ENCODE measurements at places on chromosomes 5 and 9. TPM values are rescaled to one million over a fixed set of nuclear protein-coding genes. Genes with fewer than 3 reads are reported as not detected.

DNA sequence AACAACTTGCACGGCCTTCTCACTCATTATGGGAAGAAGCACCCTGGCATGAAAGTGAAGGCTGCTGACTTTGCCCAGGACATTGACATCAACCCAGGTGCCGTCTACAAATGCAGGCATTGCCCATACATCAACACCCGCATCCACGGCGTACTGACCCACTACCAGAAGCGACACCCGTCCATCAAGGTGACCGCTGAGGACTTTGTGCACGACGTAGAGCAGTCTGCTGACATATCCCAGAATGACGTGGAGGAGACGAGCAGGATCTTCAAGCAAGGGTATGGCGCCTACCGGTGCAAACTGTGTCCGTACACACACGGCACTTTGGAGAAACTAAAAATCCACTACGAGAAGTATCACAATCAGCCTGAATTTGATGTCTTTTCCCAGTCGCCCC lies 65.4 kb downstream of the ZNF462 start:
- no peaks in the 10 kb centered on the region for H3K27me3 ChIP-seq
- no peak overlapping the region for H3K27ac ChIP-seq
- no peak for DNase-seq
- H3K4me3 ChIP-seq, result no peak overlapping the region
- peaks cover 23% of the 10 kb centered on the region for H3K36me3 ChIP-seq
- no peaks in the 10 kb centered on the region for H3K4me1 ChIP-seq

DNA sequence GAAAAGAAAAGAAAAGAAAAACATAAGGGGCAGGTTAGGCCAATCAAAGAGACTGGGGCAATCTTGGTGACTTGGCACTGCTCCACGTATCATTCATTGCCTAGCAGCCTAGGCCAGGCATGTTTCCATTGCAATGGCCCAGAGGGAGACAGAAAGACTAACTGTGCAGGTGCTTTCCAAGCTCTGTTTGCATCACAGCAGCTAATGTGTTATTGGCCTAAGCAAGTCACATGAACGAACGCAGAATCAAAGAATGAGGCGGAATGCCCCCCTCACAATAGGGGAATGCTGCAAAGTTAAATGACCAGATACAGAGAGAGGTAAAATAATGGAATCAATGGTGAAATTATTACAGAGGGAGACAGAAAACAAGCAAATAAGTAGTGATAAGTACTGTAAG lies 11.1 kb upstream of the VPS13A start:
- no peaks in the 10 kb centered on the region for H3K27me3 ChIP-seq
- peaks cover 3% of the 10 kb centered on the region for H3K4me1 ChIP-seq
- no peaks in the 10 kb centered on the region for H3K36me3 ChIP-seq
- no peak for DNase-seq

GRCh38 chr9:98807070-98807813 lies at the start of gene GALNT12:
Gene GALNT12 (plus strand): TSS chr9:98807670. CDS start chr9:98807699, 29 bp downstream.
- H3K36me3 ChIP-seq, result no peaks in the 10 kb centered on the region
- H3K27me3 ChIP-seq, result no peaks in the 10 kb centered on the region
- DNase-seq, result peak; percentile 74
- H3K27ac ChIP-seq, result peak within 1 kb of the TSS; percentile 82
- peak within 1 kb of the TSS; percentile 56 for H3K4me3 ChIP-seq

GRCh38 chr9:121636978-121637712 lies 14.3 kb upstream of the DAB2IP start:
- H3K36me3 ChIP-seq, result no peaks in the 10 kb centered on the region
- no peaks in the 10 kb centered on the region for H3K27me3 ChIP-seq
- no peak overlapping the region for H3K4me3 ChIP-seq
- DNase-seq, result no peak
- peaks cover 39% of the 10 kb centered on the region for H3K4me1 ChIP-seq

DNA sequence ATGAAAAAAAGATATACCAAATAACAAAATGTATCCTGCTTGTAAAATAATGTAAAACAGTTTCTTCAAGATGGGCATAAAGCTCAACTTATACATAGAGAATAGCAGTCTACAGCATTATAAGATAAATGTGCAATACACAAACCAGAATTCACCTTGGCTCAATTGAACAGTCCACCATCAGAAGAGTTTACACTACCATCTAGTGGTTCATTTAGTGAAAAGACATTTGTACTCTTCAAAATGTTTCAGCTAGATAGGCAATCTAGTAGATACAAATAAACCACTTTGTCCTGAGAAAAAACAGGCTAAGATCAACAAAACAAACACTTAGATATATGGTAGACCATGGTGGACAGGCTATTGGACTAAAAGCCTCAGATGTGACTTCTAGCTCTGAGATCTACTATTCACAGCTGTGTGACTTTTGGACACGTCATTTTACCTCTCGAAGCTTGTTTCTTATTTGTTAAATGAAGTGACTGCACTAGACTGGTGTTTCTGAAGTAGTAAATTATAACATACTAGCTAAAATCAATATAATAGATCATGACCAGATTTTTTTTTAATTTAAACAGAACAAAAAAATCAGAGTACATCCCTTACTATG lies 22.1 kb upstream of the TPD52L3 start:
- H3K4me1 ChIP-seq, result no peaks in the 10 kb centered on the region
- H3K27me3 ChIP-seq, result no peaks in the 10 kb centered on the region
- no peak overlapping the region for H3K4me3 ChIP-seq
- no peaks in the 10 kb centered on the region for H3K36me3 ChIP-seq
- no peak for DNase-seq
- H3K27ac ChIP-seq, result no peak overlapping the region

- no peak for DNase-seq
- no peaks in the 10 kb centered on the region for H3K27me3 ChIP-seq
- no peaks in the 10 kb centered on the region for H3K4me1 ChIP-seq
- H3K27ac ChIP-seq, result no peak overlapping the region
- H3K36me3 ChIP-seq, result no peaks in the 10 kb centered on the region
These were observed 677.7 kb upstream of the KLF4 start for GRCh38 chr9:108167136-108167900.

DNA sequence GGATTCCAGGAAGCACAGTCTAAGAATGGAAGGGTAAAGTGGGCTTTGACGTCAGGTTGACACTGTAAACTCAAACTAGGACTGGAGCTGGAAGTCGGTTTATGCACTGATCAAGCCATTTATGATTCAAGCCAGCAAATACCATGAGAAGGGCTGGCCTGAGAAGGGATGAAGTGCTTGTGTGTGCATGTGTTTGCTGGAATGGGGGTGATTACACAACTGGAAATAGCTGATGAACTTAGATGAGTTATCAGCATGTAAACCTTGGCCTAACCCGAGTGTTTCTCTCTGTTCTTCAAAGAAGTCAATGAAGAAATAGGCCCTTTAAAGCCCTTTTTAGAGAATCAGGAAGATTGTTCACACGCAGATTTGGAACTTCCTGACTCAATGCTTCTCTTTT lies 287.6 kb downstream of the RFX3 start:
- no peaks in the 10 kb centered on the region for H3K27me3 ChIP-seq
- H3K4me1 ChIP-seq, result no peaks in the 10 kb centered on the region
- H3K27ac ChIP-seq, result no peak overlapping the region
- H3K4me3 ChIP-seq, result no peak overlapping the region

GRCh38 chr9:5644501-5644900 lies 15.6 kb downstream of the RIC1 start:
- H3K4me3 ChIP-seq, result no peak overlapping the region
- no peak for DNase-seq
- H3K4me1 ChIP-seq, result no peaks in the 10 kb centered on the region
- no peak overlapping the region for H3K27ac ChIP-seq
- H3K27me3 ChIP-seq, result no peaks in the 10 kb centered on the region

GRCh38 chr5:34603378-34603777 lies 52.8 kb upstream of the RAI14 start:
- no peaks in the 10 kb centered on the region for H3K27me3 ChIP-seq
- peaks cover 4% of the 10 kb centered on the region for H3K4me1 ChIP-seq
- H3K4me3 ChIP-seq, result no peak overlapping the region
- DNase-seq, result no peak
- no peaks in the 10 kb centered on the region for H3K36me3 ChIP-seq

DNA sequence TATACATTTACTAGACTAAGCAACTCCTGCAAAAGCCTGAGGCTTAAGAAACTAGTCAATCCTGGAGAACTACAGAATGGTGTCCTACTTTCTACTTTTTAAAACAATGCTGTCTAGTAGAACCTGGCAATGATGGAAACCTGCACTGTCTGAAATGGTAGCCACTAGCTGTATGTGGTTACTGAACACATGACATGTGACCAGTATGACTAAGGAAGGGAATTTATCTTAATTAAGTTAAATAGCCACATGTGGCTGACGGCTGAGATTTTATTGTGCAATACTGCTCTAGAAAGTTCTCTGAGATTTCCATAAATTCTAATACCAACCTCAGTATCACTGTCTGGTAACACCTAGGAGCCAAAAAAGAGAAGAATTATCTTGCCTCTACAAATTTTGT lies 44.9 kb upstream of the RAPGEF6 start:
- H3K4me1 ChIP-seq, result no peaks in the 10 kb centered on the region
- H3K27me3 ChIP-seq, result no peaks in the 10 kb centered on the region
- peaks cover 21% of the 10 kb centered on the region for H3K36me3 ChIP-seq
- H3K27ac ChIP-seq, result no peak overlapping the region

- peaks cover 8% of the 10 kb centered on the region for H3K4me1 ChIP-seq
- no peak overlapping the region for H3K4me3 ChIP-seq
- no peaks in the 10 kb centered on the region for H3K36me3 ChIP-seq
- DNase-seq, result no peak
- no peaks in the 10 kb centered on the region for H3K27me3 ChIP-seq
- H3K27ac ChIP-seq, result peak overlapping the region; percentile 59
These were observed 262.9 kb downstream of the ARRDC3 start for GRCh38 chr5:91119981-91120850.

The NR2F1-AS1 gene
- 1.2 TPM for total RNA-seq

The SEMA6A gene
- 115 TPM for total RNA-seq

The TRIM7 gene
- total RNA-seq, result 2.5 TPM
